Activated CD4-positive, CD25-positive, alpha-beta regulatory T cell treated with anti-CD3 and anti-CD28 coated beads, Interleukin-2, amount 50 U/mL, for 16 hours (primary cell): ENCODE measurements at places on chromosomes 3 and 15.

DNA sequence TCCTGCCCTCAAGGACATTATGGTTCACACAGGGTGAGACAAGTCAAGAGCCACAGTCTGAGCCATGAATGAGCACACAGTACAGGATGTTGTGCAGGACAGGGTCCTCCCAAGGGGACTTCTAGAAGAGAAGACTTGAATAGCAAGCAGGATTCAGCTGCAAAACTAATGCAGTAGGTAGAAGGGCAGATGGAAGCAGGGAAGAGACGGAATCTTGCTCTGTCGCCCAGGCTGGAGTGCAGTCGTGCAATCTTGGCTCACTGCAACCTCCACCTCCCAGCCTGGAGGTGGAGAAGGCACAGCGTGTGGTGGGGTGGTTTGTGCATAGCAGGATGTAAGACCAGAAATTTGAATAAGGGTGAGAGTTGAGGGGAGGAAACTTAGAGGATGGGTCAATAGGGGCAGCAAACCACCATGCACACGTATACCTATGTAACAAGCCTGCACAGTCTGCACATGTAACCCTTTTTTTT is 8.0 kb downstream of the BCL2L10 start:
- no peak for DNase-seq

GRCh38 chr3:82509106-82509842 is 747.8 kb upstream of the GBE1 start:
- DNase-seq: no peak

DNA sequence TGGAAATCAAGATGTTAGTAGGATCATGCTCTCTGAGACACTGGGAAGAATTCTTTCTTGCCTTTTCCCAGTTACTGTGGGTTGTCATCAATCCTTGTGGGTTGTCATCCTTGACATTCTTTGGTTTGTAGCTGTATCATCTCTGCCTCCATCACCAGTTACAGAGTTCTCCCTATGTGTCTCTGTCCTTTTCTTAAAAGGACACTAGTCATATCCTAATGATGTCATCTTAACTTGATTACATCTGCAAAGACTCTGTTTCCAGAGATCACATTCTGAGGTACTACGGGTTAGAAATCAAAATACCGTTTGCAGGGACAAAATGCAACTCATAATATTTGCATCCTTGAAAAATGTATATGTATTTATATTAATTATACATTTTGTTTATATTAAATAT is 500.4 kb downstream of the ZBBX start:
- no peak for DNase-seq

- no peak for DNase-seq
Observed at GRCh38 chr3:178964551-178964950, 107.1 kb downstream of the ZMAT3 start.

DNA sequence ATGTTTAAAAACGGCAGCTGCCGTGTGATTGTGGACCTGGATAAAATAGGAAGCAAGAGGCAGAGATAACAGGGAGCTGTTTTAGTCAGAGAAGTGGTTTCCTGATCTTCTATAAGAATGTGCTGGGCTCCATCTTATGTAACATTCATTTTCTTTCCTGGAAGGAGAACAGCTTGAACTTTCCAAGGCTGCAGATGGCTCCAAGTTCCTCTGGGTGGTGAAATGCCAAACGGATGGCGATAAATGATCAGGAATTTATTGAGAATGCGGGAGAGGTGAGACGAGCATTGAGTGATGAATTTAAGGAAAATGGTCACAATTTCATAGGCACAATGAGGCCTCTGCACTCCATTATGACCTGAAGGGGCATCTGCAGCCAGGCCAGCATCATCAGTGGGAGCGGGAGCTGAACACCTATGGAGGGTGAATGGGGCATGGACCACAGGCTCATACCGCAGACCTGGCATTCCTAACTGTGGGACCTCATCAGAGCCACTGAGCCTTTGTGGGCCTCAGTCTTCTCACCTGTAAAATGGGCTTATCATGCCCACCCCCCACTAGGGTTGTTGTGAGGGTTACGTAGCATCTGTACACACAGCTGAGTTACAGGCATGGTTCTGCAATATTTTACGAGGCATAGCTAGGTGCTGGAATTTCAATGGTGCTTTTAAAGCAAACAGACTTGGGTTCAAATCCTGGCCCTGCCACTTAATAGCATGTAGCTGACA is 17.1 kb downstream of the MGLL start:
- no peak for DNase-seq

DNA sequence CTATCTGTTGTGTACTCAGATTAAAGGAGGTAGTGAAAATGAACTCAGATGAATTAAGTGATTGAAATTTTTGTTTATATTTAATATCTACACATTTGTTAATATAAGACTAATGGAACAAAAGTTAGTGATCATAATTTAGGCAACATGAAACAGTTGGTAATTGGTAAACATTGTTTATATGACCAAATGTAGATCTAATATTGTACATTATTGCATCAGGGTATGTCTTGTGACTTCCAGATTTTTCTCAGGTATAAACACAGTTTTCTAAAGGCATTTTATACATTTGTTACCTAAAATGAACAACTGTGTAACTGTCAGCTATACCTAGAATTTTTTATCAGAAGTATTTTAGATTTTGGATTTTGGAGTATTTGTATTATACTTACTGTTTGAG is 14.8 kb downstream of the GMPS start:
- DNase-seq: no peak

- DNase-seq: no peak
Observed at GRCh38 chr15:98954411-98954810, 53.2 kb downstream of the PGPEP1L start.

DNA sequence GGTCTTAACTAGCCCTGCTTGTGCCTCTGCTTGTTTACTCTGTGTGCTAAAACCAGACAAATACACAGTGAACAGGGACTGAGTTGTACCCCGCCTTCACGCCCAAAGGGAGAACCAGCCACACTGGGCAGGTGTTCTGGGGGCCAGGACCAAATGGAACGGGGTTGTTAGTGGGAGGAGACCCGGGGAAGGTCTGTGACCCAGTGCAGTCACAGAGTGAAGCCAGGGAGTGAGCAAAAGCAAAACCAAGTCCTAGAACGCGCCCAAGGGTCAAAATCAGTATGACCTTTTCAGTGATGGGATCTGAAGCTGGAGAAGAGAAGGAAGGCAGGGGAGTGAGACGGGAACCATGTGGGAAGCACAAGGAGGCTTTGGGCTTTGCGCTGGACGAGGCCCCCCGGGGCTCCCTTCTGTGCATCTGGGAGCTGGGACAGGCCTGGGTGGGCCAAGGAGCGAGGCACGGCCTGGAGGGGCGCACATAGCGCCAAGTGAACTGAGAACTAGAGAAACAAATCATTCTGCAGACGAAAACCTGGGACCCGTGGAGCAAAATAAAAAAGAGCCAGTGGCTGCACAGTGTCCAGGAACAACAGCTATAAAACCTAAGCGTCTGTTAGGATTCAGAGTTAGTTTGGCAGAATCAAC is 78.3 kb upstream of the ALDH1A3 start:
- no peak for DNase-seq

DNA sequence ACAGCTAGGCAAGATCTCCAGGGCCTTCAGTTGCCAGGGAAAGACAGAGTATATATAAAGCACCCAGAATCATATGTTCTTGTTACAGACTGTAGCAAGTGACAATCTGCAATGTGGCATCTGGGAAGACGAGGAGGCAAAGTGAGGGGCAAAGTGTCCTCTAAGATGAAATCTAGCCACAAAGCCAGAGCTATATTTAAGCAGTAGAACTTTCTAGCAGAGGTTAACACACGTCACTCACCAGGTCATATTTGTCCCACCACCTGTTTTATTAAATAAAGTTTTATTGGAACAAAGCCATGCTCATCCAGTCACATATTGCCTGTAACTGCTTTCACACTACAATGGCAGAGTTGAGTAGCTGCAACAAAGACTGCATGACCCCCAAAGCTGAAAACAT is 51.5 kb downstream of the PDZRN3 start:
- DNase-seq: no peak

DNA sequence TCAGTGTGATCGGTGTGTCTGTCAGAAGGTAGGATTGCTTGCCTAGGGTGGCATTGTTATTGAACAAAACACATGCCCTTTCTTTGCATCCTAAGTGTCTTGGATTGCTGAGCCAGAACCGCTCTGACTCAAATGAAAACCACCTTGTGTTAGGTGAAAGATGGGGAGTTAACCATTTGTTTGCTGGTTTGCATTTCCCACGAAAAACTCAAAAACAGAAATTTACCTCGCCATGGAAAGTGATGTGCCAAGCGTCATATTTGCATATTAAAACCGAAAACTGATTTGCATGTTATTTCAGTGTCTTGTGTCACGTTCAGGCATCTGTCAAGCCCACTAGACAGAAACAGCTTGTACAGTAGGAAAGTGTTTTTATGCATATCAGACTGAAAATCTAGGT is 474.6 kb upstream of the TPRG1 start:
- DNase-seq: no peak

GRCh38 chr15:100929641-100930042 is 10.5 kb downstream of the LRRK1 start:
- no peak for DNase-seq

DNA sequence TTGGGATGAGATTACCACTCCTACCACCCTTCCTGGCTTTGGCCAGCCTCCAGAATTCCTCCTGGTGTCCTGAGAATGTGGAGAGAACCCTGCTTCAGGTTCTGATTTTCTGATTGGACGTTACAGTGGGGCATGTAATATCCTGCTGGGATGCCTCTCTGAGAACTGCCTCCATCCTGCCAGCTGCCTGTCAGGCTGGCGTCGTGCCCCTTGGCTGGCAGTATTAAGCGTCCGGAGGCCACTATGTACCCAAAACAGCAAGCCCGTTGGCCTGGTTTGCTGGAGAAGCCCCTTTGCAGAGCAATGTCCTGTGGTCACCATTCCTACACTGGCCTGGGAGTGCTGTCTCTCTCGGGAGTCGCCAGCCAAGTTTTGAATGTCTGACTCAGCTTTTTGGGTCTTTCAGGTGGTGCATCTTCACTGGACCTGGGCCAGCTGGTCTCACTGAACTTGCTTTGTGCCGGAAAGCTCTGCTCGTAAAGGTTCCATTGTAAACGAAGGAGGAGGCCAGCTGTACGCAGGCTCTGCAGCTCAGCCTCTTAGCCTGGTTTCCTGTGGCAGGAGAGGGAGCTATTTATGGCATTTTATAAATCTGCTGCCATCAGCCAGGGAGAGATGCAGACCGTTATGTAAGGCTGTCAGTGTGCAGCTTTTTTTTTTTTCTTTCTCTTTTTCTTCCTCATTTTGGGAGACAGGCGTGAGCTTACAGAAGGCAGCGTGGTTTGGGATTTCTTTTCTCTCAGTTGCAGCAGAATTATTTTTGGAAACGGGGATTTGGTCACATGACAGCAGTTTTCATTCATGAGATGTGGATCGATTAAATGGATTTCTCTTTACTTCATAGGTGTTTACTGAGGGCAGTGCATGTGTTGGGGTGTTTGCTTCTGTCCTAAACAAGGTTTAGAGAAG is 19.0 kb upstream of the TRAK1 start:
- DNase-seq: no peak

GRCh38 chr15:29708519-29708918 is 113.7 kb downstream of the TJP1 start:
- DNase-seq: no peak

GRCh38 chr3:195574497-195575304 is 9.0 kb downstream of the APOD start:
- DNase-seq: no peak

DNA sequence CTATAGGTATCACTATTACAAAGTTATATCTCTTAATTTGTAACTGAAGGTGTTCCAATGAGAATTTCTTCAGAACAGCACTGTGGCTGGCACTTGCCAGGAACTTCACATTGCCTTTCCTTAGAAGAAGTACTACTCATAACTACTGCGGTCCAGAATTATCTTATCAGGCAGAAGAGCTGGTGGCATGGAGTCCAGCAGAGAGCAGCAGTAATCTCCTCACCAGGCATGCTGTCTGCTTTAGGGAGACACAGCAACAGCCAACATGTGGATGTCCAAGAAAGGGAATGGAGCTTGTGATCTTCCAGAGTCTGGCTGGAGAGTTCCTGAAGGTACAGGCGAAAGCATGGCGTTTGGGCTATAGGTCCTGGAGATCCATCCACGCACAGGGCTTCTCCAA is 919.7 kb upstream of the NR2F2 start:
- no peak for DNase-seq

GRCh38 chr15:63457379-63457778 is 47.0 kb upstream of the USP3 start:
- no peak for DNase-seq

DNA sequence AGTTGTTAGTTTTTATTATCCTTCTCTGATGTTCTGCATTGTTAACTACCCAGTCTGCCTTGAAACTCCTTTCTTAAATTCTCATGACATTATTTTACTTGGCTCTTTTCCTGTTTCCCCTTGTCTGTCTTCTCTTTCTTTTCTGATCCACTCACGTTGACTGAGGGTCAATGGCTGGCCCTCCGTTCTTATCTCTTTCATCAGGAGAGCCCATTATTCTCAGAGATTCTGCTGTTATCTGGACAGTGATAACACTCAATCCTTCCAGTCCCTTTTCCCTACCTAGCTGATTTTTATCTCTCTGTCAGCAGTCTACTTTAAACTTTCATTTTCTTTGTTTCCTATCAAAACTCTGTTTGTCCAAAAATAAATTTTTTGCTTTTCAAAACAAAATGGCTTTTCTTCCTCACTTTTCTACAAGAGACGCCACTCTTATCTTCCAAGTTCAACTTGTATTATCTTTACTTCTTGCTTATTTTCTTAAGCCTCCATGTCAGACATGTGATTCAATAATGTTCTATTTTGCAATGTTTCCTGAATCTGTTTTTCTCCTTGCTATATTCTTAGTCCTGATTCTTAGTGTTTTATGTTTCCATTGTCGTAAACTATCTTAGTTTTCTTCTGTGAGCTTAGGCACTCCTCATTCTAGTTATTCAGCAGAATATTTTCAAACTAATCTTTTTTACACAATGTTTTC is 120.2 kb downstream of the NEDD4 start:
- DNase-seq: no peak
